Activated CD4-positive, alpha-beta T cell treated with anti-CD3 and anti-CD28 coated beads for 4 hours (primary cell): ENCODE measurements at places on chromosomes 3 and 15.
A peak's percentile ranks its signal among the peaks of the same experiment; 100 is the strongest.

- DNase-seq, result no peak
Observed at GRCh38 chr15:64532521-64533315, 72.3 kb downstream of the ZNF609 start.

DNA sequence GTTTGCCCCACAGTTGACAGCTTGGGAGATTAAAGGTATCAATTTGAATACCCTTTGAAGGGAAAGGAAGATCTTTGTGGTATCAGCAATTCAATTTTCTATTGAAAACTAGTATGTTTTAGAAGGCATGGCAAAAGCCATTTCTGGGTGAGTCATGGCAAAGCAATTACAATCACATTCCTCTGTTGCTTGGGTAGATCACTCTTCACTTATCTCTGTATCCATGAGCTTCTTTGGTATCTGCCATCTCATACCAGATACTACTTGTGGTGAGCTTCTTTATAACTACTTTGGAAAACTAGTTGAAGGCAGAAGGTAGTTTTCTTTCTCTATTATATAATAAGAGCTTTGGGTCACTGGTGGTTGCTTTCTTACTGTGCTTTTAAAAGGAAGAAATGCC lies 28.3 kb upstream of the LSAMP start:
- no peak for DNase-seq

DNA sequence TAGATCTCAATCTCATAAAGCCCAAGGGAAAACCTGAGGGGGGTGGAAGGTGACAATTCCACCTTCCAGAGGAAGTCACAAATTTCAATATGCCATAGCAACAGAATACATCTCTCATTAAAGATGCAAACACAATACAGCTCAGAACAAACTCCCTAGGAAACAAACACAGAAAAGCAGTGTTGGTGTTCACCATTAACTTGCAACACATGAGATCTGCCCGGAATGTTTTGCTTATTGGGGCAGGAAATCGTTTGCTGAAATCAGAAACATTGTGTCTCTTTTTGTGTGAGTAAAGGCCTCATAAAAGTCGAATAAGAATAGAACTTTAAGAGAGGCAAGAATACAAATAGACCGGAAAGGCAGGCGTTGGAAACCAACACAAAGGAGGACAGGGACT lies 5.8 kb upstream of the RYR3 start:
- no peak for DNase-seq

- DNase-seq, result no peak
Observed at GRCh38 chr15:87712211-87712610, 544.3 kb downstream of the NTRK3 start.

DNA sequence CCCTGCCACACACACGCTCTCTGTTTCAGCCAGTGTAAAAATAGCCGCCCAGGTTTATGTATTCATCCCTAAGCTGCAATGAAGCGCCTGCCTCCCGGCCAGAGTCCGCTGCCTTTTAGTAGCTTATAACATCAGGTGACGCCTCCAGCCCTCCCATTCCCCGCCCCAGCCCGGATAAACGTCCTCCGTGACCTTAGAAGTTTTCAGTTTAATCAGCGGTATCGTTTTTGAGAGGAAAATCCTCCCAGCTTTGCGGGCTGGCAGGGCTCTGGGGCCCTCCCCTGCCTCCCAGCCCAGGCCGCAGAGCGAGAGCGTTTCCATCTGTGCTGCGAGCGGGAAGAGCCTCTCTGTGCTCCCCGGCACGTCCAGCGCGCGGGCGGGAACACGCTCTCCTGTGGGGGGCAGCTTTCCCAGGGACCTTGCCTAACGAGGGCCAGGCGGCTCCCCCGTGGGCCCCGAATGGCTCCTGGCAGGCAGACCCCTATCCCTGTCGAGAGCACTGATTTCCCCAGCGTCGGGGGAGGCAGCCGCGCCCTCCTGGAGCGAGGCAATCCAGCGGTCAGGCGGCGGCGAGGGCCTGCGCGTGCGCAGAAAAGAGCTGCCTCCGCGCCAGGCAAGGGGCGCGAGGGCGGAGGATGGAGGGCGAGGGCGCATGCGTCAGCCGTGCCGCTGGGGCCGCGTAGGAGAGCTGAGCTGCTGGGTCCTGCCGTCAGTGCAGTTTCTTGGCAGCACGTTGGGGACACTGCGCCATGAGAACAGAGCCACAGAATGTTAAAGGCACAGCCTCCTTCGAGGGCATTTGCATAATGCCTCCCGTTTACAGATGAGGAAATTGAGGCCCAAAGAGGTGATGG lies 71.1 kb downstream of the CCNL1 start:
- DNase-seq, result peak; percentile 91

DNA sequence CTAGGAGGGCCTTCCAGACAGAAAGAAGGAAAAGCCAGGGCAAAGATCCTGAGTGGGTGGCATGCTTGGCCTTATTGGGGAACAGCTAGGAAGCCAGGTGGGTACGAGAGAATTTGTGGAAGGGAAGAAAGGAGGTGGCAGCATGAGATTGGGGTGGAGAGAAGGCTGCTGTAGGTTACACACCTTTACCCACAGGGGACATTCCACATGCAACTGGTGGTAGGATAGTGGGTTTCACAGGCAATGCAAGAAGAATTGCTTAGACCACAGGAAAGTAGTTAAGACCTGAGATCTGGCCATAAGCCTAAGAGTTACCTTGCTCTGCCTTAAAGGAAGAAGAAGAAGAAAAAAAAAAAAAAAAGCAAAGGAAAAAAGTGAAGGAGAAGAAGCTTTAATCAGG lies 19.8 kb downstream of the ANP32A start:
- no peak for DNase-seq

- DNase-seq, result no peak
Observed at GRCh38 chr3:18185624-18186023, 239.5 kb downstream of the SATB1 start.

GRCh38 chr15:45133561-45133920 lies 3.7 kb downstream of the DUOX1 start:
- DNase-seq, result no peak

DNA sequence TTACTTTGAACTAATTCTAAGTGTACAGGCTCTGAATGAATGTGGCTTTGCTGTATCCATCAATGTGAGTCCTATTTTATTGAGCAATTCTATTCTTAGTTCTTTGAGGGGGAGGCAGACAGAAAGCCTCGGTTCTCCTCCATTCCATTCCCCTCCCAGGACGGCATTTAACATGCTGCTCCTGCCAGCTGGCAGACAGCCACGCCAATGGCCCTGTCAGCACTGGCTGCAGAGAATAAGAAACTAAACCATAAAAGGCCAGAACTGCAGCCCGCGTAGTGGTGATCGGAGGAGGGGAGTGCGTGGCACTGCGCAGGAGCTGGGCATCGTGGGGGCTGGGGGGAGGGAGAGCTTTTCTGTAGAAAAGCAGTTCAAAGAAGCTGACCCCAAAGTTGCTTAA lies 76.0 kb upstream of the HACD2 start:
- DNase-seq, result no peak

GRCh38 chr15:45048794-45049631 lies 26.0 kb downstream of the SORD start:
- DNase-seq, result no peak

GRCh38 chr3:52228751-52229291 lies 3.4 kb upstream of the TLR9 start:
- DNase-seq, result no peak

DNA sequence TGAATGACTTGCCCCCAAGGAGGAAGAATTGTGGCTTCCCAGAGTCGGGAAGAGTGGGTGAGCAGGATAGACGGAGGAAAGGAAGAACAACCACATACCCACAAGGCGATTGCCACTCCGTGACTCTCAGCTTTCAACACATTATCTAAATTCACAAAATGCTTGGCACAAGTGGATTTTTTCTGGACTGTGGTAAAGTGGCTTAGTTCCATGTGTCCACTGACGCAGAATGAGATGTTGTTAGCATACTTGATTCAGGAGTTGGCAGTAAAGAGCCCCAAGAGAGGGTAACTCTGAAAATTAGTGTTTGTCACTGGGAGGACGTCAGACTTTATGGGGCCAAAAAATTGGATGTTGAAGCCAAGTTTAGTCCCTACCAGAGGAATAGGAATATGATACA lies 198.8 kb upstream of the CTNNB1 start:
- no peak for DNase-seq

GRCh38 chr3:105836533-105836932 lies 32.3 kb downstream of the CBLB start:
- DNase-seq, result peak; percentile 51

DNA sequence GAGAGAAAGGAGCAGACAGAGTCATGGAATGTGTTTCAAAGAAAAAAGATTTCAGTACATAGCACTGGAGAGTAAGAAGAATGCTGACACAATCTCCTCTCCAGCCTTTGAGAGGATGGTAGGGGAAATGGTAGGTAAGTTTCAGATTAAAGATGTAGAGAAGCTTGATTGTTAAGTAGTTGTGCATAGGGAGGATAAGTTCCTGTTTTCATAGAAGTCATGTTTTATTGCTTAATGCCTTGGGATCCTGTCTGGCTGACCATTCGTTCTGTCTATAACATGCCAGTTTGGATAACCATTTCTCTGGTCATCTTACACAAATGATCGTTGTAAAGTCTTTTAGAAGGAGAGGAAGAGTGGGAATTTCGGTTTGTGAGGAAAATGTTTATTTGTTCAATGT lies 95.7 kb upstream of the IGSF10 start:
- DNase-seq, result no peak

DNA sequence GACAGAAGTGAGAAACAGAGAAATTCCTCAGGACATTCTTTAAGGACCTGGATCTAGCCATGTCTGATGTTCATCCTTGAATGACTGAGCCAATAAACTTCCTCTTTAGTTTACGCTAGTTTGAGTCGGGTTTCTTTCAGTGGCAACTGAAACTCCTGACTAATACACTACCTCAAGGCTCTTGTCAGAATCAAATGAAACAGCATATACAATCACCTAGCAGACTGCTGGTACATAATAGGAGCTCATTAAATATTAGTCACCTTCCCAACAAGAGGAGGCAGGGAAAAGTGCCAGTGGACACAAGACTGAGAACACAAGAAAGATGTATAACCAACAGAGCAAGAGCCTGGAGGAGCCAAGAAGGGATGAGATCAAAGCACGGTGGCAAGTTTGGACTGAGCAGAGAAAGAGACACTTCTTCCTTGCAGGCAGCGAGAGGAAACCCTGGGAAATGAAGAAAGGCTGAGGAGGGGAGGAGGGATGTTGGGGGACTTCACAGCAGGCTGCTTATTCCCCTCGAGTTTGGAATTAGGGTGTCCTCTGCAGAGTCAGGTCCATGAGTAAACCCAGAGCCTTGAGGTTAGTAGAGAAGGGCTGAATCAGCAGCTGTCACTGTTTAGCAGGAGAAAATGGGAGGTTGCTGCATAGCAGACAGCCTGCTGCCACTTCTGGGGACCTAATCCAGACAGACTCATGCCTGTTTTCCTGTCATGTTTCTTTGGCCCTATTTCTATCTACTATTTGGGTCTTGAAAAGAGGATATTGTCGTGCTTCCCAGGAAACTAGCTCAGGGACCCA lies 73.3 kb downstream of the MRPL46 start:
- DNase-seq, result no peak

GRCh38 chr3:125120379-125121122 lies 64.8 kb upstream of the HEG1 start:
- no peak for DNase-seq

DNA sequence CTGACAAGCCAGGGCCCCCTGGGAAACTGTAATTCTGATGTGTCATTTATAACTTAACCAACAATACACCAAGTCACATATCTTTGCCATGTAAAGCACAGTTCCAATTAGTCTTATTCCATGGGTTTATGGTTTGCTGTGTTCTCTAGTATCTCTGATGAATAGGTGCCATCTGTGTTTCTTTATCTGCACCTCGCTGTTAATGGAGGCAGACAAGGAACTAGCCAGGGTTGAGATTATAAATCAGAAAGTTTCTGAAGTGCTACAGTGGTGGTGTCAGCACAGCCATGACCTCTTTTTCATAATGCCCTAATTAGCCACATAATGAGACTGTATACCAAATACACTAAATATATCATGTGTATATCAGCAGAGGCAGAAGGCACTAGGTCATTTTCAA lies 866.4 kb downstream of the PLOD2 start:
- no peak for DNase-seq

DNA sequence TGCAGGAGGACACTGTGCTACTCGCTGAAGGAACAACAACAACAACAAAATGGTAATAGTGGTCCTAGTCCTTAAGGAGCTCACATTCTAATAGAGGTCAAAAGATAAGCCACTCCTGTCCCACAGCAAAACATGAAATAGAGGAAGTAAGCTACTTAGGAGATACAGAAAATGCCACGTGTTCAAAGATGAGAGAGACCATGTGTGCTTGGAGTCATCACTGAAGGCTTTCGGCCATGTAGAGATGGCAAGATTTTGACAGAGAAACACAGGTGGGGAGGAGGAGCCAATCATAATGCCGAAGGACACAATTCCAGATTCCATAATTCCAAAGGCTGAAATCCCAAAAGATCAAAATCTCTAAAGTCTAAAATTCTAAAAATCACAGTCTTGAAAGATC lies 24.8 kb upstream of the RIOX2 start:
- no peak for DNase-seq

GRCh38 chr15:66165856-66166255 lies 87.7 kb downstream of the MEGF11 start:
- DNase-seq, result no peak

DNA sequence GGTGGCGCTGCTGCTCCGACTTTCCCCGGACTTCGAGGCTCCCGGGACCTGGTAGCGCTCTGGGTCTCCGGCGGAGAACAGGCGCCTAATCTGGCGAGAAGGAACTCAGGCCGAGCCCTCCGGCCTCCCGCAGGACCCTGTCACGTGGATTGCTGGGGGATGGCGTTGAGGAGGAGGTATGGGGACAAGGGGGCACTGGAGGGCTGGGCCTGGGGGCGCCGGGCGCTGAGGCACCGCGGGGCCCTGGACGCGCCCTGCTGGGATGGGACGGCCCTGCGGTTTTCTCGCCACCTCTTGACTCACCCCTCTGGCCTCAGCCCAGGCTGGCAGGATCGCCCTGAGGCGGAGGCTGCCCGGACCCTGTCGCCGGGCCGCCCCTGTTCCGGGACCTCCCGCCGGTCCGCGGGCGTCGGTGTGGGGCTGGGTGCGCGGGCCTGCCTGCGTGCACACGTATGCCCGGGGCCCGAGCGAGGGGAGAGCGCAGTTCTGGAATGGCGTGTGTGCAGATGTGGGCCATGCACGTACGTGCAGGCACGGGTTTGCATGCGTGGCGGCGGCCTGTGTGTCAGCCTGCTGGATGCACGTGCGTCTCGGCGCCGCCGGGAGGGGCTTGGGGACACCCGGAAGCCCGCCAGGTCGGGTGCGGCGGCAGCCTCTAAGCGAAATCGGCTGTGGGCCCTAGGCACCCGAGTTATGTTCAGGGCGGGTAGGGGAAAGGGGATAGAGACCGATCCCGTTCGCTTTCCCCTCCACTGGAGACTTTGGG lies 752 bp downstream of the C15orf39 start:
- DNase-seq, result peak; percentile 84

- DNase-seq, result no peak
Observed at GRCh38 chr3:84023842-84024241, 934.9 kb upstream of the CADM2 start.

DNA sequence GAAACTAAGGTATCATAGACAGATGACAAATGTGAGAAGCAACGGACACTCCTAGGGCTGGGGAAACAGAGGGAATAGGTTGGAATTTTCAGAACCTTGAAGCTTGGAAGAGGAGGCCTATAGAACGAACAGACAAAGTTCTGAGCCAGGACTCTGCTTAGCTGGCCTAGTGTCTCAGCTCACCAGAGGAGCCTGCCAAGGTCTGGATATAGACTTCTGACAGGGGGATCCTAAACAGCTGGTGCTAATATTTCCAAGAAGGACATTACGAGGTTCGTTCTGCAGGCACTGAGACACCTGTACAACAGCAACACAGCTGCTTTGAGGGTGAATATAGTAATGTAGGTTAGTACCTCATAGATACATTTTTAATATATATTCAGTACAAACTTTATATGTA lies 266.3 kb downstream of the CHL1 start:
- no peak for DNase-seq
